Activated CD8-positive, alpha-beta T cell treated with anti-CD3 and anti-CD28 coated beads, Interleukin-2, amount 10 ng/mL, durations not matched to agents 7 days and 5 days (primary cell): ENCODE measurements at places on chromosomes 6 and 20. TPM values are rescaled to one million over a fixed set of nuclear protein-coding genes. Genes with fewer than 3 reads are reported as not detected.

The PTK7 gene
- total RNA-seq, result 1.8 TPM

The OPRM1 gene
- not detected for total RNA-seq

The ALDH8A1 gene
- total RNA-seq, result 0.47 TPM

- no peak for DNase-seq
These were observed 174.1 kb downstream of the PKHD1 start for GRCh38 chr6:51913265-51913664.

DNA sequence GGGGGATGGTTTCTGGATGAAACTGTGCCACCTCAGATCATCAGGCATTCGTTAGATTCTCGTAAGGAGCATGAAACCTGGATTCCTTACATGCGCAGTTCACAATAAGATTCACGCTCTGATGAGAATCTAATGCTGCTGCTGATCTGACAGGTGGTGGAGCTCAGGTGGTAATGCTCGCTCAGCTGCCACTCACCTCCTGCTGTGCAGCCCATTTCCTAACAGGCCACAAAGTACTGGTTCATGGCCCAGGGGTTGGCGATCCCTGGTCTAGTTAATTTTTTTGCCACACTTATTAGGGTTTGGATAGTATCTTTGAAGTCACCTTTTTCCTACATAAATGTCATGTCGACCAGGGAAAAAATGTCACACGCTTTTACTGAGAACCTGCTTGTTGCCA is 96.8 kb upstream of the MLIP start:
- no peak for DNase-seq

DNA sequence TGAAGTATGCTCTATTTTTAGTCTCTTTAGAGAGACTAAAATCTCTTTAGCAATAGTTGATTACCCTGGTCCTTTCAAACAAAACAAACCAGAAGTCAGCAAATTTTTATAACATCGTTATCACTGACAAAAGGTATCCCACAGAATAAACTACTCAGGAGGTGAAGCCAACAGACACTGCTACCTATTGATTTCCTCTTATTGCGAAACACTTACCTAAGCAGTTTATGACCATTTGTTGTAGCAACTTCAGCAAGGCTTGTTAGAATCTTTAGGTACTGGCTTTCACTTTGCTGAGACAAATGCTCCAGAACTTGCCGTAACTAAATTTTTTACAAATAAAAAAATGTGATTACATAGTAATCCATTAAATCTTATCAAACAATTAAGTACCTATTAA is 64.4 kb downstream of the HACE1 start:
- no peak for DNase-seq
